Cardiac septum (tissue), 1 donor: ENCODE measurements at places on chromosomes 2 and 18. TPM values are rescaled to one million over a fixed set of nuclear protein-coding genes. Genes with fewer than 3 reads are reported as not detected.

GRCh38 chr2:117835990-117836760 lies 21.7 kb downstream of the DDX18 start:
- peak; percentile 89 for DNase-seq

DNA sequence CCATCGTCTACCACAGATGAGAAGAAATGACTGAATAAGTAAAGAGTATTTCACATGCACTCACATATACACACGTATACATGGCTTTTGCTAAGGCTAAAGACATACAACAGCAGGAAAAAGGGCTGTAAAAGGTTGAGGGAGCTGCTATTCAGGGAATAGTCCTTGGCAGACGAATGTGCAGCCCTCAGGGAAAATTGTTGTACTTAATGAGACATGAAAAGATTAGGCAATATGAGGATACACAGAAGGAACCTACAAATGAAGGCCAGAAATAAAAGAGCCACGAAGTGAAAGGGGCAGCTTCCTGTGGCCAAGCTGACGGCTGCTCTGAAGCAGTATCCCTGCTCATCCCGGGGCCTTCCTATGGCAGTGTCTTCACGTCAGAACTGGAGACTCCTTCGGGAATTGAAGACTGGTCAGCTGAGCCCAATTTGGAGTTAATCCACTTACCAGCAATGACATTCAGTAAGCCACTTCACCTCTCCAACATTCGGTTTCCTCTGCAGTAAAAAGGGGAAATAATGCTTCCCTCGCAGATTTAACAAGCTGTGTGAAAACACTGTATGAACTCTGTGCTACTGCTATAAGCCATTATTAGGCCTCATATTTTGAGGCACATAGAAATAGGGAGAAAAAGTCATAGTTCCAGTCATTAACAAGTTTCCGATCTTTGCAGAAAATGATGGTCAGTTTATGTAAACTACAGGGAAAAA lies 221.8 kb downstream of the STK39 start:
- no peak for DNase-seq

- DNase-seq = peak; percentile 75
These were observed 30.6 kb downstream of the ADRA2B start for GRCh38 chr2:96085541-96086355.

MPHOSPH10 gene
- total RNA-seq = 27.8 TPM
